ENCODE measurements at places on chromosomes 1 and 21.

GRCh38 chr1:194225821-194226220 lies 1039.4 kb upstream of the B3GALT2 start:
- H3K27me3 ChIP-seq = no peaks in the 10 kb centered on the region
- no peak overlapping the region for H3K27ac ChIP-seq
- H3K4me1 ChIP-seq = peaks cover 3% of the 10 kb centered on the region

DNA sequence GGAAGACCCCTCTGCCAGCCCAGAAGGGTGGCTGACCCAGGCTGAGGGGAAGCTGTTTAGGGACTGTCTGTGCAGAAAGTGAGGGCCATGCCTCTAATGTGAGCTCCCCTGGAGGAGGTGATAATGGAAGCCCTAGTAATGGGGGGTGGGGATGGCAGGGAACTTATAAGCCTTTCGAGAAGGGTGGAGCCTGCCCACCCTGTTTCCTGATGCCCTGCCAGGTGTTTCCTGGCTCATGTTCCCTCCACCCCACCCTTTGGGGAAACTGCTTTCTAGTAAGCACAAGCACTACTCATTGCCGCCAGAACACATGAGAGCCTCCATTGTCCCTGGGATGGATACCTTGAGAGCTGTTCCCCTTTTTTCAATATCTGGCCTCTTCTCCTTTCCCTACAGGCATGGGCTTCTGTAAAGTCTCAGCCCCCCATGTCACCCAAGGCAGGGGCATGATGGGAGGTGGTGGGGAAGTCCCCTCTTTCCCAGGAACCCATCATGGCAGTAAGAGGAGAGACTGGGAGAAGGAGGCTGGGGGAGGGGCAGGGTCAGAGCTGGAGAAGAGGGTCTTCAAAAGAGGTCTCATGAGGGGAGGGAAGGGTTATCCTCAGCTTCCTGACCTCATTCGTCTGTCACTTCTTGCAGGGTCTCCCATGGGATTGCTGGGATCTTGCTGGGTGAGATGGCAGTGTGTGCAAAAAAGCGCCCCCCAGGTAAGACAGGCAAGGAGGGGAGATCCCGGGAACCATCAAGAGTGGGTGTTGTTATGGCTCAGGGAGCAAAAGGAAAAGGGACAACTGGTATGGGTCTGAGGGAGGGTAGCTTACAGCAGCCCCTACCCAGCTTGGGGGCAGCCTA lies 2.4 kb downstream of the ATP8B2 start:
- no peak for DNase-seq
- H3K27me3 ChIP-seq = peaks cover 8% of the 10 kb centered on the region
- H3K4me1 ChIP-seq = peaks cover 52% of the 10 kb centered on the region
- peaks cover 28% of the 10 kb centered on the region for H3K36me3 ChIP-seq
- peak overlapping the region; percentile 75 for H3K4me3 ChIP-seq
- peak overlapping the region; percentile 48 for H3K27ac ChIP-seq

DNA sequence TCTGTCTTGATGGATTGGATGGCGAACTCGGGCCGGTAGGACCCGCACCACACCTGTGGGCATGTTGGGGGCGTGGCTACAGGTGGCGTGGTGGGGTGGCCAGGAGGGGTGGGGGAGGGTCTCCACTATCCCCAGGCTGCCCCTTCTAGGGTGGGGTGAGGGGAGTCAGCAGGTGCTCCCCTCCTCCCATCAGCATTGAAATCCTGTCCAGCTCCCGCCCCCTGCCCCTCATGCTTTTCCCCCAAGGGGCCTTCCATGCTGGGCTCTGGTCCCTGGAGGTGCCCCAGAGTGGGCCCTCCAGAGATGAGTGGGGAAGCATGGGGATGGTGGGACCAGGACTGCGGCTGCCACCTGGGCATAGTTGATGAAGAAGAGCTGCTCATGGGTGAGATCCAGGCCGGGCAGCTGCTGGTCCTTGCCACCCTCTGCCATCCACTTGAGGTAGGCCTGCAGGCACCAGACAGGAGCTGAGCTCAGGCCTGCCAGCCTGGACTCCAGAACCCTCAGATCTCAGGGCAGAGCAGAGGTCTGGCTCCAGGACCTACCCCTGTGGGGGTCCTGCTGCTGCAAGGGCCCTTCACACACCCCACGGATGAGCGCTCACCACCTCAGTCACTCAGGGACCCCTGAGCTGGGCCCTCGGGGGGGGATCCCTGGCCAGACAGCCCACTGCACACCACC lies 5.1 kb downstream of the PRXL2B start:
- H3K4me1 ChIP-seq = peaks cover 4% of the 10 kb centered on the region
- H3K27ac ChIP-seq = no peak overlapping the region
- no peaks in the 10 kb centered on the region for H3K27me3 ChIP-seq
- H3K4me3 ChIP-seq = no peak overlapping the region
- no peak for DNase-seq

DNA sequence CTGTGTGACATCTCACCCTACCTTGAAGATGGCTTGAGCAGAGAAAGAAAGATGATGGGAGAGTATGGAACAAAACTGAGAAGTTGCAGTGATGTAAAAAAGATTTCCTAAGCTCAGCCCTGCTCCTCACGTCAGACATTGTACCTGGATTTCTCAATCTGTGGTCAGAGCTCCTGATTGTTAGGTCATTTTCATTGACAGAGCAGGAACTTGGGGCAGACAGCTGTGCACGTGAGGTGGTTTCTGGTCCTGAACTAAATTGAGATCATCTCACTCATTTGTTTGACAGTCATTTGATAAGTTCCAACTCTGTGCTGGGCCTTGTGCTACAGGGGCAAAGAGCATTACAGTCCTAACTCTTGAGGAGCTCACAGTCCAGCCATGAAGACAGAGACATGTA lies 10.2 kb downstream of the TRAF3IP3 start:
- no peaks in the 10 kb centered on the region for H3K27me3 ChIP-seq
- peaks cover 67% of the 10 kb centered on the region for H3K4me1 ChIP-seq
- peaks cover 40% of the 10 kb centered on the region for H3K36me3 ChIP-seq
- DNase-seq = no peak

- H3K27ac ChIP-seq = no peak overlapping the region
- no peaks in the 10 kb centered on the region for H3K27me3 ChIP-seq
- peaks cover 32% of the 10 kb centered on the region for H3K4me1 ChIP-seq
- DNase-seq = no peak
These were observed 52.5 kb downstream of the MDM4 start for GRCh38 chr1:204568576-204569315.

DNA sequence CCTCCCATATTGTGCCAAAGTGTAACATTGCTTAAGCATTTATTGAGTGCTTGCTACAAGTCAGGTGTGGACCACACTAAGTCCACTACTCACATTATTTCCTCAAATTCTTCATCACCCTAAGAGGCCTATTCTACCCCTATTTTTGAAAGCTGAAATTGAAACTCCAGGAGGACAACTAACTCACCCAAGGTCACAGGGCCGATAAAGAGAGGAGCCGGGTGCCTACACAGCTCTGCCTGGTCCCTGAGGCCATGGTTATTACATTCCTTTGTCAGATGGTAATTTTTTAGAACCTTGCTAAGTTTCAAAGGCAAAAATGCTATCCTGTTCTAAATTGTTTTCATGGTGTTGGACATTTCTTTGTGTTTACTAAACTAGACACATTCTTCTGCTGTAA lies 24.2 kb upstream of the KLHDC8A start:
- no peak for DNase-seq
- no peak overlapping the region for H3K27ac ChIP-seq
- no peak overlapping the region for H3K4me3 ChIP-seq

GRCh38 chr21:32437729-32438128 lies 25.2 kb downstream of the EVA1C start:
- peaks cover 5% of the 10 kb centered on the region for H3K4me1 ChIP-seq
- H3K4me3 ChIP-seq = no peak overlapping the region
- H3K27ac ChIP-seq = no peak overlapping the region
- H3K27me3 ChIP-seq = no peaks in the 10 kb centered on the region
- no peaks in the 10 kb centered on the region for H3K36me3 ChIP-seq

All from activated T-helper 2 cell treated with anti-CD3 and anti-CD28 coated beads, Interferon-gamma antibody, Interleukin-2, Interleukin-4, amounts not matched to agents 10 μg/mL and 5 μg/mL and 100 μg/mL, durations not matched to agents 14 hours and 24 hours and 36 hours (primary cell).